SJCRH30 (cell line): ENCODE measurements at places on chromosomes 3 and 15.

GRCh38 chr3:4587061-4587837, 94.1 kb downstream of the ITPR1 start:
- peaks cover 9% of the 10 kb centered on the region for H3K4me1 ChIP-seq
- H3K27me3 ChIP-seq, result no peaks in the 10 kb centered on the region
- H3K4me3 ChIP-seq, result no peak overlapping the region
- no peak overlapping the region for H3K27ac ChIP-seq
- DNase-seq, result no peak

DNA sequence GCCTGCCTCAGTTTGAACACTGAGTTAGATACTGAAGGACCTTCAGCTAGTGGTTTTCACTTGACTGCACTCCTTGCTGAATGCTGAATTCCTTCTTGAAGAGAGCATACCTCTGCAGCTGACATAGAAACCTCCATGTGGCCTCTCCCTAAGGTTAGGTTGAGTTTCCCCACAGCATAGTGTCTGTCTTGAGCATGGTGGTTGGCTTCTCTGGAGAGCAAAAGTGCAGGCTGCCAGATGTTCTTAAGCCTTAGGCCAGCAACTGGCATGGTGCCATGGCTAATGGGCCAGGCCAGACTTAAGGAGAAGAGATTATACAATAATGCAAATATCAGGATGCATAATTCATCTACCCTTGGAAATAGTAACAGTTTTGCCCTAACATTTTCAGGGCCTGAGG, 545.6 kb upstream of the ZNF385D start:
- H3K36me3 ChIP-seq, result no peaks in the 10 kb centered on the region
- H3K4me1 ChIP-seq, result no peaks in the 10 kb centered on the region
- DNase-seq, result peak; percentile 3

DNA sequence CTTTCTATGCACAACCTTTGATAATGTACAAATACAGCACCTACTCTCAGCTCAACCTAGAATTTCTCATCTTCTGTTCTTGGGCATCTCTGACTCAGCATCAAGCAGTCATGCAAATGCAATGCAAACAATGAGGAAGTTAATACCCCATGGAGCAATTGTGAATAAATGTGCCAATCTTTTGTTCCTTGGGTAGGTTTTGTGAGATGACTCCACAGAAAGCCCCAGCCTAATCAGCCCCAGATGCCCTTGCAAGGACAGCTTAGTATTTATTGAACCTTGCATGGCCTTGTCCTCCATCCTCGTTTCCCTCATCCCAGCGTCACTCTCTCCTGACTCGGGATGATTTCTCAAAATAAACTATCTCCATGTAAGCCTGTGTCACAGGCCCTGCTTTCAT, 494.7 kb upstream of the NECTIN3 start:
- no peaks in the 10 kb centered on the region for H3K4me1 ChIP-seq
- no peaks in the 10 kb centered on the region for H3K27me3 ChIP-seq
- no peaks in the 10 kb centered on the region for H3K36me3 ChIP-seq
- no peak overlapping the region for H3K27ac ChIP-seq
- H3K4me3 ChIP-seq, result no peak overlapping the region

DNA sequence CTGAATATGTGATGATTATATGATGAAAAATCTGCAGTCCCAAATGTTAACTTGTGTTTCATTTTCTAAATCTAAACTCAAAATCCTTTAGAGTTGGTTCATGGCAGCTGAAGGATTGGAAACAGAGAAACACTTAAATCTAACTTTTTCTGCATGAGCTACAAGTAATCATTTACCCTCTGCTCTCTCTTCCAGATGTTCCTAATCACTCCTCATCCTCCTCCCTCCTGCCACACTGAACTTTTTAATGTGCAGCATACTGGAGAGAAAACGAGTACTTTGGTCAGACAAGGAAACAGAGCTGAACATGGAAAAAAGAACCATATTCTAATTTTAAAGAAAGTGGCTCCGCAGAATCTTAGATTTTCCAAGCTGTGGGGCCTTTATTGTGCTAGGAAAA, 321.2 kb upstream of the COL8A1 start:
- H3K27ac ChIP-seq, result no peak overlapping the region
- no peak overlapping the region for H3K4me3 ChIP-seq
- no peaks in the 10 kb centered on the region for H3K4me1 ChIP-seq

DNA sequence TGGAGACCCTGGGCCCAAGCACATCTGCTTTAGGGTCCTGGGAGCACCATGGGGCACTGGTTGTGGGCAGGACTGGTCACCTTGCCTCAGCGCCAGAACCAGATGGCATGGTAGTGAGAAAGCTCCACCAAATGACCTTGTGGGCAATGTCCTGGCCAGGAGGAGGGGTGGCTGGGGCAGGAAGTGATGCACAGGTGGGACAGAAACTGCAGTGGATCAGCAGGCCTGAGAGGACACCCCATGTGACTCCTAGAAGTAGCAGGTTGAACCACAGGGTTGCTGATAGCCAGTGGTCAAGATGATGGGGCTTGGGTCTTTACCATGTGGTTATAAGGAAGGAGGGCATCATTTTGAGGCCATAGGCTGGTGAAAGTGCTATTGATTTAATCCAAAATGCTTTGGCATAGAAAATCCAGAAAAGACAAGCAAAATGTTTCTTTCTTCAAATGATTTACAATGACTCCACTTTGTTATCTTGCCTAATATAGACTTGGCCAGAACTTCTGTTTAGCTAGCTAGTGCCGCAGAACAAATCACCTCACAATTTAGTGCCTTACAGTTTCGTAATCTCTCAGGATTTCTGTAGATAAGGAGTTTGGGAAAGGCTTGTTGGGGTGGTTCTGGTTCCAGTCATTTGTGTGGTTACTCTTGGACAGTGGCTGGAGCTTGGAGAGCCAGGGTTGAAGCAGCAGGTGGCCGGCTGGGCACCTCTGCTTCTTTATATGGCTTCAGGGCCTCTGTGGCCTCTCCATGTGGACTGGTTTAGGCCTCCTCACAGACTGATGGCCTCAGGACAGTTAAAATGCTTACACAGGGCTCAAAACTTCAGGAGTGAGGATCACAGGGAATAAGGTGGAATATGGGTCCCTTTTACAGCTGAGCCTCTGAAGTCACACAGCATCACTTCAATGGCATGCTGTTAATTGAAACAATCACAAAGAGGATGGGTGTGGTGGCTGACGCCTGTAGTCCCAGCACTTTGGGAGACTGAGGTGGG, 27.5 kb downstream of the TMEM158 start:
- no peaks in the 10 kb centered on the region for H3K36me3 ChIP-seq
- no peak for DNase-seq
- H3K27me3 ChIP-seq, result no peaks in the 10 kb centered on the region; the same call in 1 of the 2 replicates

GRCh38 chr3:127532561-127533203, 57.9 kb downstream of the TPRA1 start:
- H3K27me3 ChIP-seq, result 0 out of 2 replicates have a peak, but pooled peaks cover 6% of the 10 kb centered on the region
- no peak for DNase-seq
- H3K4me3 ChIP-seq, result no peak overlapping the region
- no peaks in the 10 kb centered on the region for H3K36me3 ChIP-seq

DNA sequence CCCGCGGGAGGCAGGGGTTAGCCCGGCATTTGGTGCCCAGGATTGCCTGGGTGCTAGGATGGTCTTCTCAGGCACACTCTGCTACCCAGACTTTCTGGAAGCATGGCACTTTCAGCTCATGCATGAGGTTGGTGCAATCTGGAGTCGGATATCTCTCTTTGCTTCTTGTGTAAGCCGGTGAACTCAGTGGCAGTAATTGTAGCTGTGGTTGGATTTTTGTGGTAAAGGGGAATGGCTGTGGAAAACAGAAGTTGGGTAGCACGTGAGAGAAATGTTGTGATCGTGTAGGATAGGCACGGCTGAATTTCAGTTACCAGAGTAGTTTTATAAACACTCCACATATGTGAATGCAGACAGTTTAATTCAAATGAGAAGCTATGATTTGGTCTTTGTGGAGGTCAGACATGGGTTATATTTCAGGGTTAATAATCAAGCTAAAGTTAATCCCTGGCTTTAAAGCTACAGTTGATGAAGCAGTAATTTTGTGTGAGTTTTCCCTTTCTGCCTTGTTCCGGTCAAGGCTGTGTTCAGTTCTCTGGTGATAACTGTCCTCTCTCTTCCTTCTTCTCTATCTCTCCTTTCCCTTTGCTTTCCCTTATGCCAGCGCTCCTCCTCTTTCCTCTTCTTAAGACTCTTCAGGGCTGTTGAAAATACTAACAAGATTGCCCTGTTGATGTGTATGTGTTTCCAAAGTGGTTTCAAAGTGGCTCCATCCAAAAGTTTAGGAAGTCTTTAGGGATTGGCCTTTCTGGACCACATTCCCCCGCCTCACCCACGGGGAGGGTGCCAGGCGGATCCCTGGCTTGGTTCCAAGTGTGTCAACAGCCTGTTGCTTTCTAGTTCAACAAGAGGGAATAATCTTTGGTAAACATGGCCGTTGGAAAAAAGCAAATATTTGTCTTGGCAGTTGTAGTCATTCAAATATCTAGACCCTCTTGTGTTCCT, 404.6 kb upstream of the C2CD4B start:
- peaks cover 19% of the 10 kb centered on the region for H3K4me1 ChIP-seq
- no peaks in the 10 kb centered on the region for H3K27me3 ChIP-seq
- H3K4me3 ChIP-seq, result no peak overlapping the region

DNA sequence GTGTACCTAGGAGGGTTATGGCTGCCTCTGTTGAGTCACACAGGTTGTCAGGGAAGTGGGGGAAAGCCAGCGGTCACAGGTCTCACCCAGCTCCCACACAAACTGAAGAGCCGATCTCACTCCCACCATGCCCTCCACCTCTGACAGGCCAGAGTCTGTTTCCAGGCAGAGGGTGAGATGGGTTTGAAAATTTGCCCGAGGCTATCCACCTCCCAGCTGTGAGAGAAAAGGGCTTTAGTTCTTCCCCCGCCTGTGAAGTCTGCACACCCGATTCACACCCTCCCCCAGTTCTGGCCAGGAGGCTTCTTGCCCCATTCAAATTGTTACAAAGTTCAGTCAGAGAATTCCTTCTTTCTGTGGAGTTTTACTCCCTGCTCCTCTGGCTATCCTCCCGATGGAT, 446.9 kb downstream of the EDEM1 start:
- no peak overlapping the region for H3K27ac ChIP-seq
- H3K36me3 ChIP-seq, result no peaks in the 10 kb centered on the region
